ENCODE measurements at places on chromosomes 5 and 9.

DNA sequence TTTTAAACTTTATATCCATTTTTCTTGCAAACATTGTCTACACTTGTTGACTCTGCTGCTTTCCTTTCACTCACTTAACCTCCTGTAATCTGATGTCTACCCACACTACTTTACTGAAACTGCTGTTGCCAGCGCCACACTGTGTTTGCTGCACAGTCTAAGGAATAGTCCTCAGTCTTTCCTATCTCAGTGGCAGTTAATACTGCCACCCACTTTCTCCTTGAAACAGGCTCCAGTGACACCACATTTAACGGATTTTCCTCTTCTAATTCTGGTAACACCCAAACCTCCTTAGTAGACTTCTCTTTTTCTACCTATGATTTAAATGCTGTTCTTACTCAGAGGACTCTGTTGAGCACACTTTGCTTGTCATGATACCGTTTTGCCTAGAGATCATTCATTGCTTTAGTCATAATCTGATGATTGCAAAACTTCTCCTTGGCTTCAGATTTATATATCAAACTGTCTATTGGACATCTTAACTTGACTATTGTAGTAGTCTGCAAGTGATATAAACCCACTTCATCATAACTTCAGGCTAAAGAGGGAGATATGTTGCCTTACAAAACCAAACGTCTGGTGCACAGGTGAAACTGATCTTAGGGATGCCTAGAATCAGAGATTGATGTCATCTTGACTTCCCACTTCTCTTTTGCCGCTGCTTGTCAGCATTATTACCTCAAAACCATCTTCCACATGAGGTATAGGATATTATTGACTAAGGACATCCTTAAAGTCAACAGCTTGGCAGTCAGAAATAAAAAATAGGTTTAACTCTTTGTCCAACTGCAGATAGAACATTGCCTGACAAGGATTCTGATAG lies 94.1 kb downstream of the CDC42SE2 start:
- no peak overlapping the region for H3K27ac ChIP-seq
- no peak for DNase-seq
- no peak overlapping the region for H3K4me3 ChIP-seq
- H3K4me1 ChIP-seq: peaks cover 13% of the 10 kb centered on the region
- no peaks in the 10 kb centered on the region for H3K27me3 ChIP-seq
- no peaks in the 10 kb centered on the region for H3K36me3 ChIP-seq

DNA sequence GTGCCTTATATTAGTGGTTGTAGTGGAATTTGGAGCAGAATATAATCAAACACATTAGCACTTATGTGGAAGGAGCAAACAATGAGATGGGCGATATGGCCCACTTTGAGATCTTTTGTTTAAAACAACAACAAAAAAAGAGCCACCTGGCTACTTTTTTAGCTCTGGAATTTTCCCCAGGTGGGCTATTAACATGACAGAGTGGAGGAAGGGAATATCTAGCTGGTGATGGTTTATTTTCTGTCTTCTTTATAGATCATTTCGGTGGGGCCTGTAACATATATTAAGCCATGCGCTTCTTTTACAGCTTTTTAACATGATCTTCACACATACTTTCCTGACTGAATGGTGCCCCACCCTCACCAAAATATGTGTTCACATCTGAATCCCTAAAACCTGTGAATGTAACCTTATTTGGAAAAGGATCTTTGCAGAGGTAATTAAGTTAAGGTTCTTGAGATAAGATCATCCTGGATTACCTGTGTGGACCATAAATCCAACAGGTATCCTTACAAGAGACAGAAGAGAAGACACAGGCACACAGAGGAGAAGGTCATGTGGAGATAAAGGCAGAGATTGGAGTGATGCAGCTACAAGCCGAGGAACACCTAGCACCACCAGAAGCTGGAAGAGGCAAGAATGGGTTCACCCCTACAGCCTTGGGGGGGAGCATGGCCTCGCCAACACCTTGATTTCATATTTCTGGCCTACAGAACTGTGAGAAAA lies 16.6 kb upstream of the ENTREP1 start:
- no peaks in the 10 kb centered on the region for H3K27me3 ChIP-seq
- H3K4me1 ChIP-seq: peaks cover 25% of the 10 kb centered on the region
- H3K4me3 ChIP-seq: no peak overlapping the region
- no peak for DNase-seq
- H3K36me3 ChIP-seq: no peaks in the 10 kb centered on the region

GRCh38 chr5:41921874-41922273 lies 3.2 kb upstream of the FBXO4 start:
- no peaks in the 10 kb centered on the region for H3K36me3 ChIP-seq
- H3K4me1 ChIP-seq: no peaks in the 10 kb centered on the region
- DNase-seq: no peak
- H3K4me3 ChIP-seq: no peak overlapping the region

DNA sequence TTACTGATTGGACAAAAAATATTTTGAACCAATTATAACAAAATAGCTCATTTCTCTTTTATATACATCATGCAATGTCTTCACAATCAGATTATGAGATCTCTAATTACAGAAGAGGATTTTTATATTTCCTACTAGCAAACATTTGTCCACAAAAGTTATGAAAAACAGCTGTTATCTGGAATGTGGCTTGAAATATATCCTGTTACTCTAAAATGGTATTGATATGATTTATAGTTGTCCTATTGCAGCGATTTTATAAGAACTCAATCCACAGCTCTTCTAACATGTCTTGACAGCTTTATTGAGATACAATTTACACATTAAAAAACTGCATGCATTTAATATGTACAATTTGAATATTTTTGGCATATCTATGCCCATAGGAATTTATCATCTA lies 779.9 kb upstream of the ACO1 start:
- H3K4me3 ChIP-seq: no peak overlapping the region
- H3K4me1 ChIP-seq: no peaks in the 10 kb centered on the region
- H3K27me3 ChIP-seq: no peaks in the 10 kb centered on the region
- DNase-seq: no peak
- no peaks in the 10 kb centered on the region for H3K36me3 ChIP-seq
- no peak overlapping the region for H3K27ac ChIP-seq

DNA sequence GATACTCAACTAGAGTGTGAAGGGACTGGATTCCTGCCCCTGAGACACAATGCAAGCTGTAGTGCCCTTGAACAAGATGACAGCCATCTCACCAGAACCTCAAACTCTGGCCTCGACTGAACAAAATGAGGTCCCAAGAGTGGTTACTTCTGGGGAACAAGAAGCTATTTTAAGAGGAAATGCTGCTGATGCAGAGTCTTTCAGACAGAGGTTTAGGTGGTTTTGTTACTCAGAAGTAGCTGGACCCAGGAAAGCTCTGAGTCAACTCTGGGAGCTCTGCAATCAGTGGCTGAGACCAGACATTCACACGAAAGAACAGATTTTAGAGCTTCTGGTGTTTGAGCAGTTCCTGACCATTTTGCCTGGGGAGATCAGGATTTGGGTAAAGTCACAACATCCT lies 2.4 kb downstream of the ZNF483 start:
- H3K36me3 ChIP-seq: peaks cover 3% of the 10 kb centered on the region
- no peak for DNase-seq
- H3K4me1 ChIP-seq: no peaks in the 10 kb centered on the region
- no peak overlapping the region for H3K27ac ChIP-seq
- no peaks in the 10 kb centered on the region for H3K27me3 ChIP-seq

DNA sequence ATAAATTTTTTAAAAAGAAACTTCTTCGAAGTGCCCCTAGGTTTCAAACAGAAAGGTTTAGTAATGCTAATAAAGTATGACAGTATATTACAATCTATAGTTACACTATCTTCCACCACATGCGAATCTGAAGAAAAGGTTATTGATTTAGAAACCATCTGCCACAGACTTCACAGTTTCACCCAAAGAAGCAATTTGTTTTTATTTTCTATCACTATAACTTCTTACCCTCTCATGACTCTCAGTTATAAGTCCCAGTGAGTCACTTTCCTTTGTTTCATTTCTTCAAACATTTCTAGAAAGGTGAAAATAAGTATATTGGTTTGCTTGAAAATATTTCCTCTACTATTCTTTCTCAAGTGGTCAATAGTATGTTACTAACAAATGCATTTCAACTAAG lies 93.6 kb downstream of the MCTP1 start:
- H3K27ac ChIP-seq: no peak overlapping the region
- H3K27me3 ChIP-seq: no peaks in the 10 kb centered on the region
- no peak overlapping the region for H3K4me3 ChIP-seq
- H3K4me1 ChIP-seq: no peaks in the 10 kb centered on the region
- no peak for DNase-seq
- no peaks in the 10 kb centered on the region for H3K36me3 ChIP-seq

DNA sequence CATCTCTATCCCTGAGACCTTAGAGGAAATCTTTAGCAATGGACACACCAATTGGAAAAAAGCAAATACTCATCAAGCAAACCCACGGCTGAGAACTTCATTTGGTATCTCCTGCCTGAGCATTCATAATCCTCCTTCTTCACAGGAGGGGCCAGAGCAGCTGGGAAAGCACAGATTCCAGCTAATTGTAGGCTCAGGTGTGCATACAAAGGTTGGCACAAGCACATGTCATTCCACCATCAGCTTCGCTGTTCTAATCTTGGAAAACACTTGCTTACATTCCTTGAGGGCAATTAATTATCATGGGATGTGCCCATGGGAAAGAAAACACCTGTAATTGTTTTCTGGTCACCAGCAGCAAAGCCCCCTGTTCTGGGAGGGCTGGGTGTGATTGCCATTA lies 376.6 kb downstream of the SPOCK1 start:
- H3K4me3 ChIP-seq: no peak overlapping the region
- DNase-seq: no peak
- no peaks in the 10 kb centered on the region for H3K36me3 ChIP-seq
- H3K27me3 ChIP-seq: no peaks in the 10 kb centered on the region

DNA sequence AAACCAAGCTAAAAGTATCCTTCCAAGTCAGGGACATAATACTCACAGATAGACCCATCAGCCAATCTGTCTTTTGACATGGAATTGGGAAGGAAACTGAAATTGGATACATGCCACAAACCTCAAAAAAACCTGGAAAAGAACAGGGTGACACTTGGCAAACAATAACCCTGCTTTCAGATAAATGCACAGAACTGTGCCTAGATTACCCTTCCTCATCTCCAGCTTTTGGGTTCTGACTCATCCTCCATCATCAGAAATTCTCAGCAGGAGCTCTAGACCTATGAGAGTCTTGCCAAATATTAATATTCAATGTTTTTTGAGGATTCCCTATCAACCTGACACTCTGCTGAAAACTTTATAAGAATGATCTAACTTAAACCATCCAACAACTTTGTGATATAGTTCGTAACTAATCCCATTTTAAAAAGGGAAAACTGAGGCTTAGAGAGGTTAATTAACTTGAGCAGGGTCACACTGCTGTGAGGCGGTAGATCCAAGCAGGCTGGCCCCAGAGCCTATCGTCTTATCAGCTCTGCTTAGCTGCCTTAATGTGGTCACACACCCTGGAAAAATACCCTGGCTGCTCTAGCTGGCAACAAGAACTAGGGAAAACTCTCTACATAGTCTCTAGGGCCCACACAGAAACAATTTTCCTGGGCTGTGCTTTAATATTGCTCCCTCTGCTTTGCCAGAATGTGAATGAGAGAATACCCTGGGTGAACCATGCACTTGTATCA lies 157.0 kb upstream of the TRPC7 start:
- no peak for DNase-seq
- no peaks in the 10 kb centered on the region for H3K36me3 ChIP-seq
- no peaks in the 10 kb centered on the region for H3K4me1 ChIP-seq

- H3K4me1 ChIP-seq: no peaks in the 10 kb centered on the region
- no peaks in the 10 kb centered on the region for H3K27me3 ChIP-seq
- no peak overlapping the region for H3K27ac ChIP-seq
- H3K4me3 ChIP-seq: no peak overlapping the region
- no peak for DNase-seq
These were observed 14.7 kb downstream of the SLC45A2 start for GRCh38 chr5:33969572-33970452.

GRCh38 chr5:105034401-105034763 lies 1471.8 kb upstream of the NUDT12 start:
- H3K4me3 ChIP-seq: no peak overlapping the region
- no peaks in the 10 kb centered on the region for H3K4me1 ChIP-seq
- no peaks in the 10 kb centered on the region for H3K36me3 ChIP-seq
- H3K27ac ChIP-seq: no peak overlapping the region
- DNase-seq: no peak
- no peaks in the 10 kb centered on the region for H3K27me3 ChIP-seq

DNA sequence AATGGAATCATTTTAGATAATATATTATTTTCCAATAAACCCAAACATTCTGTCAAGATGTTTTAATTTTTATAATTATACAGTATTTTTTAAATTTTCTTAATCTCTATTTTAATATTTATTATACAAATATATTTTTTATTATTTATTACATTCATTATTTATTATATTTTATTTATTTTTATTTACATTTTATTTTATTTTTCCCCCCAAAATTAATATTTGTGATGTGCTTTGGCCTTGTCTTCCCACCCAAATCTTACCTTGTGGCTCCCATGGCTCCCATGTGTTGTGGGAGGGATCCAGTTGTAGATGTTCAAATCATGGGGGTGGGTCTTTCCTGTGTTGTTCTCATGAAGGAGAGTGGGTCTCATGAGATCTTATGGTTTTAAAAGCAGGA lies 382.1 kb downstream of the TLE4 start:
- H3K27me3 ChIP-seq: no peaks in the 10 kb centered on the region
- no peaks in the 10 kb centered on the region for H3K36me3 ChIP-seq
- DNase-seq: no peak
- no peaks in the 10 kb centered on the region for H3K4me1 ChIP-seq

DNA sequence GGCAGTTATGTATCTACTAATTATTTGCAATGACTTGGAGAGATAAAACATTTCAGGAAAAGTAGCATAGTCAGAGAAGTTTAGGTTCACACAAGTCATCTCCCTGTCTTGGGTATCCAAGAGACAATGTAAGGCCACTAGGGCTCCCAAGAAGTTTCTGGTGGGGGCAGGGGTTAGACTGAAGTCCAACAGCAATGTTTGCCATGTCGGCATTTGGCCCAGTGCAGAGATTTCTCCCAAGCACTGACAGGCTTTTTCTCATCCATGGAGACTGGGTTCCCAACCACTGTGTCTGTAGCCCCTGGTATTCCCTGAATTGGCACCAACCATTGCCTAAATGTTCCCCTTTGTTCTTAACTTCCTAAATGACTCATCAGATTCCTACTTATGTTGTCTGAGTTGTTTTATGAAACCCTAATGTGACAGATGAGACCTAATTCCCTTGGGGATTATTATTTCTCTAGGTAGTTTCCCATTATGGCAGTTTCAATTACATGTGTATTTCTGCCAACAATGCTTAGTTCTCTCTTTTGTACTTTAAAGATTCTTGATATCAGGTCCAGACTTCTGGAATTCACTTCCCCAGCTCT lies 103.6 kb upstream of the EGFLAM start:
- H3K27me3 ChIP-seq: no peaks in the 10 kb centered on the region
- H3K4me3 ChIP-seq: no peak overlapping the region
- no peaks in the 10 kb centered on the region for H3K4me1 ChIP-seq
- no peak overlapping the region for H3K27ac ChIP-seq
- DNase-seq: no peak
- no peaks in the 10 kb centered on the region for H3K36me3 ChIP-seq

Data from thyroid gland (tissue), 4 donors.